ENCODE measurements at places on chromosomes 2 and 18. TPM values are rescaled to one million over a fixed set of nuclear protein-coding genes. Genes with fewer than 3 reads are reported as not detected.

Gene RABL2A
- 2.5 TPM for polyA plus RNA-seq

Gene PAIP2B
- 7.6 TPM for polyA plus RNA-seq

DNA sequence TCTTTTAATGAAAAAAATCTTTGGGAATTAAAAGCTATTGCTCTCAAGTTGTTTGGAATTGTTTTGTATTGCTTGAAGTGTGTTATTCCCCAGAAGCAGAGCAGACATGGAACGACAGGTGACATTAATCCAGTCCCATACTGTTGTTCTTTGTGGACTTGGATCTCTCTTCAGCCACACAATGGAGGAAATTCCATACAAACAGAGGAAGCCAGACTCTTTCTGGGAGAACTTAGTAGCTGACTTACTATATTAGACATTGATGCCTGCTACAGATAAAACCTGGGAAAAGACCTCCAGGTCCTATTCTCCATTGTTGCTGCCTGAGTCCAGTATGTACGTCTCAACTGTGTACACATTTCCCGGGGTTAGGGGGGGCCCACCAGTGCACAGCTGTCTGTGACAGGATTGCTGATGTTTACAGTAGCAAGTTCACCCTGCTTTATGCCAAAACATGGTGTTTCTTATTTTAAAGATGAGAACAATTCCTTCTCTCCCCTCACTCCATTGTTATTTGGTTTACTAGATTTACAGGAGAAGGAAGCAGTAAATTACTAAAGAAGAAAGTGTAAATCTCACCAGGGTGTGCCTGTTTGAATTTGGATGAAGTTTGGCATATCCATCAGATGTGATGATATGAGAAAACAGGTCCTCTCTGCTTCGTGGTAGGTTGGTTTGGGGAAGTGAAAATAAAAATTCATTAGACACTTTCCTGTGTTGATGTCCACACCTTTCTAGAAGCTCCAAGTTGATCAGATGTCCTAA is 142.4 kb upstream of the RBBP8 start:
- no peak for DNase-seq
- no peak overlapping the region for H3K27ac ChIP-seq
- H3K36me3 ChIP-seq = no peaks in the 10 kb centered on the region

GRCh38 chr18:35683021-35683420 is 101.5 kb downstream of the GALNT1 start:
- no peak for DNase-seq
- no peaks in the 10 kb centered on the region for H3K4me1 ChIP-seq
- H3K27me3 ChIP-seq = no peaks in the 10 kb centered on the region
- no peaks in the 10 kb centered on the region for H3K36me3 ChIP-seq
- no peak overlapping the region for H3K4me3 ChIP-seq

GRCh38 chr2:142100970-142101369 is 29.8 kb downstream of the LRP1B start:
- H3K4me1 ChIP-seq = peaks cover 12% of the 10 kb centered on the region
- no peaks in the 10 kb centered on the region for H3K27me3 ChIP-seq
- H3K4me3 ChIP-seq = no peak overlapping the region

DNA sequence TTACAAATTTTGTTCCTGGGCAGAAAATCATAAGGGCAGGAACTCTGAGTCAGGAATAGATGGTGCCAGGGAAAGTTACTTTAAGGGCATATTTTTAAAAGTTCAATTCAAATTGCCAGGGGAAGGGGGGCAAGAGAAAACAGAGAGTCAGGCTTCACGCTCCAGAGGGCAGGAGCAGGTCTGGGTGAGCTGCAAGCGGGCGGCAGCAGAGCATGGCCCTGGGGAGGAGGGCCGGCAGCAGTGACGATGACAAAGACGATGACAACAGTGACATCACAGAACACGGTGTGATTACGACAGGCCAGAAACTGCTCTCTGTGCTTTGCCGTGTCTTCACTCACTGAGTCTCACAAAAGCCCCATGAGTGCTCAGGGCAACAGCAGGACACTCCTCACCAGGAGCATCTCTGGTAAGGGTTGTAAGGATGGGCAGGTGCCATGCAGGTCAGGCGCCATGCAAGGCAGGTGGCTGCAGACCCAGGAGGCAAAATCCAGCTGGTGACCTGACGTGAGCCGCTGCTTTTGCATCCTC is 23.3 kb downstream of the CHST10 start:
- H3K4me3 ChIP-seq = no peak overlapping the region
- no peaks in the 10 kb centered on the region for H3K36me3 ChIP-seq
- DNase-seq = no peak
- H3K27me3 ChIP-seq = no peaks in the 10 kb centered on the region

DNA sequence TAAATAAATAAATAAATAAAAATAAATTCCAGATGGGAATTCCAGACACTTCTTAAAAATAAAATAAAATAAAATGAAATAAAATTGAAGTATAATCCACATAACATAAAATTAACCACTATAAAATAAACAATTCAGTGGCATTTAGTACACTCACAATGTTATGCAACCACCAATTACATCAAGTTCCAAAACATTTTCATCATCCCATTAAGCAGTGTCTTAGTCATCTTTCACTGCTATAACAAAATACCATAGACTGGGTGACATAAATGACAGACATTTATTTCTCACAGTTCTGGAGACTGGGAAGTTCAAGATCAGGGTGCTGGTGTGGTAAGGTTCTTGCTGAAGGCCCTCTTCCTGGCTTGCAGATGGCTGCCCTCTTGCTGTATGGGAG is 22.6 kb upstream of the PROKR1 start:
- no peak for DNase-seq
- no peak overlapping the region for H3K27ac ChIP-seq
- no peak overlapping the region for H3K4me3 ChIP-seq
- no peaks in the 10 kb centered on the region for H3K4me1 ChIP-seq
- no peaks in the 10 kb centered on the region for H3K27me3 ChIP-seq

DNA sequence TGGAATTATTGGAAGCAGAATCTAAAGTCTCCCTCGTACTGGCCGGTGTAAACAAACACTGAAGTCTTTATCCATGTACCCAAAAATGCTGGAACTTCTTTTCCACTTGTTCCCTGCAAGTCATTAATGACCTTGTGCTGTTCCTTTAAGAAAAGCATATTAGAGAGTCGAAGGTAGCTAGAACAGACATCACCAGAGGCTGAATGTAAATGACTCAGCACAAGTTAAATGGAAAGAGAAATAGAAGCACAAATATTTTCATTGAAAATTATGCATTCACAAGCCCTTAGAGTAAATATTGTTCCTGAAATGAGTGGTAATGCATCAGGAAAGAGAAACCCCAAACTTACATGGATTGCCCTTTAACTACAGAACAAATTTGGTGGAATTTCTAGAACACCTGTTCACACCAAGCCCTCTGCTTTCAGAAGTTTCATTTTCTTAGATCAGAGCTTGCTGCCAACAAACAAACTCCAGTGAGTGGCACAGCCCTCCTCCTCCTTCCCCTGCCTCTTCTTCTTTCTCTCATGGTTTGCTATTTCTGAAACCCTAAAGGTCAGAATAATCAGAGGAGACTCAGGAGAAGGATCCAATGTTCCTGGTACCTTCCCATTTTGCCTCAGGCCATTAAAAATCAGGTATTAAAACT is 264.3 kb downstream of the TXNL1 start:
- 0 out of 2 replicates have a peak, but pooled peaks cover 3% of the 10 kb centered on the region for H3K4me1 ChIP-seq
- H3K4me3 ChIP-seq = no peak overlapping the region
- DNase-seq = no peak
- no peaks in the 10 kb centered on the region for H3K27me3 ChIP-seq

DNA sequence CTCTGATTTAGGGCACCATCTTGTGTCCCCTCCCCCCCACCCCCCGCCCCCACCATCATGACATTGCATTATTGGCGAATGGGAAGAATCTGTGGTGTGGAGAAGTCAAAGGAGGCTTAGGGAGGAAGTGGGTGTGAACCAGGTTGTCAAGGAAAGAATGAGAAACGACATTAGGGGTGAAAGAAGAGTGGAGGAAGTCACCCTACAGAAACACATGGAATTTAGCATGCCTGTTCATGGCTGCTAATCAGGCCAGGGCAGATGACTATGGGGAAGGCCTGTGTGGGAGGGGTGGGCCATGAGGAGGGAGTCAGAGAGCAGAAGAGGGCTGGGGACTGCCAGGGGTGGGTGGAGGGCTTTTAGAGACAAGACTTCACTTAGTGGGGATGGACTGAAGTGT is 81.6 kb downstream of the AOX1 start:
- DNase-seq = no peak
- H3K4me1 ChIP-seq = no peaks in the 10 kb centered on the region
- H3K36me3 ChIP-seq = no peaks in the 10 kb centered on the region
- H3K4me3 ChIP-seq = no peak overlapping the region
- H3K27ac ChIP-seq = no peak overlapping the region

- no peak overlapping the region for H3K4me3 ChIP-seq
- H3K36me3 ChIP-seq = no peaks in the 10 kb centered on the region
- H3K4me1 ChIP-seq = no peaks in the 10 kb centered on the region
- H3K27ac ChIP-seq = no peak overlapping the region
Measured at GRCh38 chr2:128422571-128422970, 103.9 kb upstream of the HS6ST1 start.

All from GM23338 (cell line).